ENCODE measurements at places on chromosomes 2 and 18. TPM values are rescaled to one million over a fixed set of nuclear protein-coding genes. Genes with fewer than 3 reads are reported as not detected.

The CD207 gene
- total RNA-seq, result not detected

The CRYBA2 gene
- total RNA-seq, result not detected

The SLC38A11 gene
- total RNA-seq, result not detected

GRCh38 chr2:225400060-225400511, 576 bp downstream of the NYAP2 start:
- peak; percentile 67 for DNase-seq

DNA sequence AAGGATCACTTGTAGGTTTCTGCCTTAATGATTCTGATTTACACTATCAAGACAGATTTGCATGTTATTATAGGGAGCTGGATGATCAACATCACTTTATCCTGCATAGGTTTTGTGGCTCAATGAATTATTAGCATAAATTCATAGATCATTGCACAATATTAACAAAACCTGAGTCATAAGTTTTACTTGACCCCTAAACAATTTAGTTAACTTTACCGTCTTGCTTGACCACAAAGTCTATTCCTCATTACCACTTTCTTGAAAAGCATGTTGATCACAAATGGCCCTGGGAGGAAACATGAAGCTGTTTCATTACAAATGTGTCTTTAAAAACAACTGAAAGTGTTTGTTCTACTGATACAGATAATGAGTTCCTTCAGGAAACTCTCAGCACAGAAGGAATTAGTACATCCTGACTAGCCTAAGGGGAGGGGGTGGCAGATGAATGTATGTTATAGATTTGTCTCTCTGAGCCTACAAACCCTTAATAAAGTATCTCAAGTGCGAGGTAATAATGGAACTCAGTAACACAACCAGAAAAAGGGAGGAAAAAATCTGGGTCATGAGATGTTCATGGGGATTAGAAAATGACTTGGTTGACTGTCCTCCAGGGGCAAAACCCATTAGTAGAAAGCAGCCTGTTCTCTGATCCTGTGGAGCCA, 303.4 kb downstream of the PIK3C3 start:
- DNase-seq, result no peak

GRCh38 chr2:152097290-152097800, 1.5 kb downstream of the CACNB4 start:
- peak; percentile 57 for DNase-seq

GRCh38 chr18:76322686-76323085, 172.4 kb downstream of the ZNF516 start:
- DNase-seq, result no peak

GRCh38 chr2:172228177-172228808, 125.6 kb upstream of the DLX2 start:
- no peak for DNase-seq

GRCh38 chr2:154912215-154912614, 213.7 kb downstream of the KCNJ3 start:
- no peak for DNase-seq

GRCh38 chr18:78595453-78595852, 384.2 kb upstream of the SALL3 start:
- no peak for DNase-seq

Data from GM23248 (cell line).